ENCODE measurements at places on chromosomes 12 and 14.
A peak's percentile ranks its signal among the peaks of the same experiment; 100 is the strongest.

GRCh38 chr12:92108651-92109050 is 37.0 kb downstream of the BTG1 start:
- no peak for DNase-seq

DNA sequence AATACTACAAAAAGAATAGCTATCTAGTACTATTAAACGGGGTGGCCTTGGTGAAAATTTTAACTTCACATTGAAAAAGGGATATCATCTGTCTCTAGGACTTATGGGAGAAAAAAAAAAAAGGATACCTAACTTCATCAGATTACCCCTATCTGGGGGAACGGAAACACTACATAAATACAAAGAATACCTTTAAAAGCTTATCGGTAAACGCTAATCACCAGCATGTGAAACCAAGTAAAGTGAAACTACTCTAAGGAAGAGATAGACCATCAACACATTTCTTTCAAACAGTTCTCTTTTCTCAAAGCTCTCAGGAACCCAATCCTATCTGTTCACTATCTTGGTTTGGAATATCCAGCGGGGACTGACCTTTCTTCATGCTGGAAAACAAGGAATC is 3.5 kb downstream of the KICS2 start:
- no peak for DNase-seq

DNA sequence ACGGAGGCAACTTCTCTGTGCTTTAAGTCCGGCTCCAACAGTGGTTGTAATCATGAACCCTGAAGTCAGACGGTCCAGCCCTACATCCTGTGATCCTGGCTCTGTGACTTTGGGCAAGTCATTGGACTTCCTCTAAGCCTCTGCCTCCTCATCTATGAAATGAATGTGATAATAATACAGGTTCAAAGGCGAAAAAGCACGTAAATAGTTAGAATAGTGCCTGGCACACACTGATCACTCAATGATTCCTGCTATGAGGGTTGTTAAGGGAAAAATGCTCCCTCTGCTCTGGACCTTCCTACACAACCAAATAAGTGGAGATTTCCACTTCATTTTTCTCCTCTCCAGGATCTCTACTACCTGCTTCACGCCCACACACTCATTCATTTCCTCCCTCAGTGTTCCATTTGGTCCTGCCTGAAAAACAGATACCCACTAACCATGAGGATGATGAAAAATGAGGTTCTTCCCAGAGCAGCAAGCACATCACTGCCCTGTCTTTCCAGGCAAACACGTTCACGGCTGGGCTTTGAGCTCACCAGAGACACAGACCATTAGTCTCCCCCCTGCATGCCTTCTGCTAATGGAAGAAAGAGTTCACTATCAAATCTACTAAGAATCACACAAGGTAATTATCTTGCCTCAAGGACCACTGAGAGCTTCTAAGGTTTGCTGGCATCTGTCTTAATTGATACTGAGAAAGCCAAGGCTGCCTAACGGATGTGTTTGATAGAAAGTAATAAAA is 13.2 kb downstream of the NUAK1 start:
- DNase-seq = no peak

GRCh38 chr12:96015672-96016071 is 19.5 kb upstream of the HAL start:
- peak; percentile 31 for DNase-seq

- DNase-seq = no peak
These were observed 22.9 kb downstream of the PROX2 start for GRCh38 chr14:74852922-74853530.

DNA sequence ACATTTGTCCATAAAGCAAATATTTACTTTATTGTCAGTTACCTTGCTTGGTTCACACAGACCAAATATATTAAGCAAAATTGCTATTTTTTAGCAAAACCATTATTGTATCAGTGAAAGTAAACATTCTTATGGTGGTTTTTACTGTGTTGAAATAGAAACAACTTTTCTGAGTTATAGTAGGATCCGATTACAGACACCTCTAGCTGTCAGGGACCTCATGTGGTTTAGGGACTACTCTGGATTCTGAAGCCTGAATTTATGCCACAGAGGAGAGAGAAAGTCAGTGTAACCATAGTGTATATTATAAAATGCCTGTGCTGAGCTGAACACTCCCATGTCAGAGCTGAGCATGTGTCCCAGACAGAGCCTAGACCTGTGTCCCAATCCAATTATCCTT is 287.5 kb downstream of the FLRT2 start:
- DNase-seq = no peak

DNA sequence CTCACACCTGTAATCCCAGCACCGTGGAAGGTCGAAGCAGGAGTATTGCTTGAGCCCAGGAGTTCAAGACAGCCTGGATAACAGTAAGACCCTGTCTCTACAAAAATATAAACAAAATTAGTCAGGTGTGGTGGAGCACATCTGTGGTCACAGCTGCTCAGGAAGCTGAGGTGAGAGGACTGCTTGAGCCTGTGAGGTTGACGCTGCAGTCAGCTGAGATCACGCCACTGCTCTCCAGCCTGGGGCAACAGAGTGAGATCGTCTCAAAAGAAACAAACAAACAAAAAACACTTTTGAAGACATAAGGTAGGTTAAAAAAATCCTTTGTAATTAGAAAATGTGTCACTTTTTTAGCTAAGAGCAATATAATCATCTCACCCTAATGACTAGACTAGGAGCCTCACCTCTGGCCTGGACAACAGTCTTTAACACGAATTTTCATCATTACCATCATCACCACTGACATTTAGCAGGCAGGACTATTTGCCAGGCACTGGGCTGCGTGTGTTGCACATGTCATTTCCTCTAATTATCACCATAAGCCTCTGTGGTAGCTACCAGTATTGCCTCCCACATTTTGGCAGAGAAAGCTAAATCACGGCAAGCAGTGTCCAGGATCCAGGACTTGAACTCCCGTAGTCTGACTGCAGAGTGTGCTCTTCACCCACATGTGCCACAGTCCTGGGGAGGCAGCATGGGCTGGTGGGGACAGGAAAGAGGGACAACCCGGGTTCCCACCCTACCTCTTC is 4.6 kb upstream of the SYCP3 start:
- DNase-seq = no peak

DNA sequence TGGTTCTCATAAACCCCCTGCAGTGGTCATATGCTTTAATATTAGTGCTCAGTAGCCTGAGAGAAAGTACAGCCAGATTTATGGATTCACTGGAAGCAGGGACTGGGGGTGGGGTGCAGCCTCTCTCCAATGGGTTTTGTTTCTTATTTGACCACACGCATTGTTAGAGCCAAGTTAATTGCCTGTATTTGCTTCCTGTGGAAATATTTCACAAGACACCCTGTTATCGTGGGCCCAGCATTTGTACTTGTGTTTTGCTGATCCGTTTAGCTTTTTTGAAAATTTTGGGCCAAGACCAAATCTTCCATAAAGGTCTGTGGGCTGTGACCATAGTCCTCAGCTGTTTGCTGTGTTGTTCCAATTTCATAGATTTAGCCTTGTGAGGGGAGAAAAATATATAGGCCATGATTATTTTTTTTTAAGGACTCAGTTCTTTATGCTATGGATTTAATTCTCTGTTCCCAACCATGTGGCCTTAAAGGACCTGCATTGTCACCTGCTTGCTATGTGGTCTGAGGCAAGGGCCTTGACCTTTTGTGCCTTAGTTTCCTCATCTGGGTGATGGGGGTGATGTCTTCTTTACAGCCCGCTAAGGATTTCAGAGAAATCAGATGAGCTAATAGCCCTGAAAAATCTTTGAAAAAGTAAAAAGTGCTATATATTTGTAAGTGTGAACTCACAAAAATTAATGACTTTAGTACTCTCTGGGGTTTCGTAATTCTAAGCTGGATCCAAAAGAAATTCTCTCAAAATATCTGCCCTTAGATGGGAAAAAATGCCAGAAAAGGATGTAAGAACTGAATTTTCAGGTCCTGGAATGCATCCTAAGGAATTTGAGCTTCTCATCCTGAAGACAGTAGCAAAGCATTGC is 370.2 kb downstream of the DPF3 start:
- no peak for DNase-seq

GRCh38 chr12:87428701-87429277 is 600.4 kb downstream of the C12orf50 start:
- no peak for DNase-seq
